ENCODE measurements at places on chromosomes 16 and 17. TPM values are rescaled to one million over a fixed set of nuclear protein-coding genes. Genes with fewer than 3 reads are reported as not detected.

- peak; percentile 84 for DNase-seq
Measured at GRCh38 chr17:7437950-7438614, 1.2 kb upstream of the FGF11 start.

DNA sequence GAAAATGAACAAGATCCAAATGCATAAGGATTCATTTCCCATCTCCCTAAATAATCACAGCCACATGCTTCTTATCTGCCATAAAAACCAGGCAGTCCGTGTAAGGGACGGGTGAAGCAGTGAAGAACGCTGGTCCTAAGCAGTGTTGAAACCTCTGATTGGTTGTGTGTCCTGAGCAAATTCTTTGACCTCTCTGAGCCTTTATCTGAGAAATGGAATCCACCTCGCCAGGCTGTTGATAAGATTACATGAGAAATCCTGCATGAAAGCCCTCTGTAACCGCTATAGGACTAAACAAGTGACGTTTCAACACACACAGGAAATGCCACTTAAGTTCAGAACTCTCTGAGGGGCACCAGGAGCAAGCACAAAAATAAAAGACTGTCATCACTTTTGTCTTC lies 26.8 kb downstream of the GAS7 start:
- no peak for DNase-seq

- no peak for DNase-seq
Measured at GRCh38 chr16:81003610-81004460, 2.9 kb downstream of the CMC2 start.

GSG1L gene
- 10.5 TPM for total RNA-seq

DNA sequence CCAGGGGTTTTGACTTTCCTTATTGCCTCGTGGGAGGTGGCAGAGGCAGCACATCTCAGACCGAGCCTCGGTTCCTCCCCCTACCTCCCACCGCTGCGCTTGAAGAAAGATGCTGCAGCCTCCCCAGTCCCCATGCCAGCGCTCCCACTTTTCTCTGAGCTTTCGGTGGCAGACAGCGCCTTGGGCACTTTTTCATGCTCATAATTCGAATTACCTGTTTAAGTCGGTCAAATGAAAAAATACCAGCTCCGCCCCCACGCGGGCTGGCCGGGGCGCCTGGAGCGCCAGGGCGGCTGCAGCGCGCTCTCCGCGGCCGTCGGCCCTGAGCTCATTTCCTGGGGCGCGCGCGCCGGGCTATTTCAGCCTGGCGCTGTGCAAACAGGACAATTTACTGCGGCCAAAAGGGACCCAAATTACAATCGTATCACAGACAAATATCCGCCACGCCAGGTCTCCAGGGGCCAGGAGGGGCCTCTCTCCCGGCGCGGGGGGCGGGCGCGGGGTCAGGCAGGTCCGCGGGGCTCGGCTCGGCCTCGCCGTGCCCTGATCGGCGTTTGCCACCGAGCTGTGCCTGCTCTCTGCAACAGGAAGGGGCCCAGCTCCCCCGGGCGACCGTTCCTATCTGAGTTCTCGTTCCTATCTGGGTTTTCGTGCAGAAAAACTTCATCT lies 45.0 kb downstream of the SOST start:
- DNase-seq = peak; percentile 55

GRCh38 chr16:66026211-66026610 lies 340.3 kb upstream of the CDH5 start:
- DNase-seq = no peak

ITGAD gene
- total RNA-seq = 0.24 TPM

MFAP4 gene
- total RNA-seq = 44.8 TPM

- peak; percentile 45 for DNase-seq
Measured at GRCh38 chr16:75733305-75734211, 7.3 kb upstream of the CPHXL start.

DNA sequence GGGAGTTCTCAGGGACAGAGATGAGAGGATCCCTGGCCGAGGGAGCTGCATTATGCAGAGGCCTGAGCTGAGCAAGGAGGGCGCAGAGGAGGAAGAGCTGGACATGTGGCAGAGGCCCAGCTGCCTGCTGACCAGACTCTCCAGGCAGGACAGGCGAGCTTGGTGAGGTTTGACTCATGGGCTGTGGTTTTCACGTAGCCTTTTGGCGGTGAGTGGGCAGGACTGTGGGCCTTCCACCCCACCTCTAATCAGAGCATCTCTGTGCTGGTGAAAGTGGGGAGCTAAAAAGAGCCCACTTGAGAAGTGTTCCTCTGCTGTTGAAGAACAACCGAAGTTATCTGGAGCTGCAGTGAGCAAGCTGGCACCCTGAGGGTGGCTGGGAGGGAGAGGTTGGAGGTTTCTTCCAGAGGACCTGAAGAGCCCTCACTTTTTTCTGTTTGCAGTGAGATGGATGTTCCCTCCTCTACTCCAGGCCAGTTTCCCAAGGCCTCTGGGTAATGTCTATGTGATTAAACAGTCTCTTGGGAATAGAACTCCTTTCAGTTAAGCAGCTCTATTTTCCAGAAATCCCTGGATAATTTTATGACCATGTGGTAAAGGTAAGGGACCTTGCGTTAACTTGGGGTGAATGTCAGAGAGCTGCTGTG lies 11.9 kb downstream of the EPN2 start:
- DNase-seq = peak; percentile 67

GRCh38 chr16:57426356-57426755 lies 20.8 kb downstream of the CIAPIN1 start:
- DNase-seq = no peak

DNA sequence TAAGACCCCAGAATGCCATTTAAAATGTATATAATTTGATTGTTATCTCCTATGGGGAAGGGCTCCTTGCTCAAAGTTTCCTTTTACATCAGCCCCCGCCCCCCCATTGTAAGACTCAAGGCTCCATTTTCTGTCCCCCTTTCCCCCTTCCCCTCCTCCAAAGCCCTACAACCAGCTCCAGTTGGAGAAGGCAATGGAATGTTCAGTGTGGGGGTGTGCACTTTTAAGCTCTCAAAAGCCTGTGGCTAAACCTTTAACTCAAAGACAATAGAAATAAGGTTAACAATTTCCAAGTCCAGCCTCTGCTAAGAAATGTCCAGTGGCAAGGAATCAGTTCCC lies 114.7 kb downstream of the NOG start:
- no peak for DNase-seq

EVI2A gene
- 5.9 TPM for total RNA-seq

GRCh38 chr17:81961087-81961511 lies at the start of gene NOTUM:
Gene NOTUM (minus strand): TSS chr17:81961187. CDS start chr17:81960909, 278 bp downstream.
- no peak for DNase-seq

DNA sequence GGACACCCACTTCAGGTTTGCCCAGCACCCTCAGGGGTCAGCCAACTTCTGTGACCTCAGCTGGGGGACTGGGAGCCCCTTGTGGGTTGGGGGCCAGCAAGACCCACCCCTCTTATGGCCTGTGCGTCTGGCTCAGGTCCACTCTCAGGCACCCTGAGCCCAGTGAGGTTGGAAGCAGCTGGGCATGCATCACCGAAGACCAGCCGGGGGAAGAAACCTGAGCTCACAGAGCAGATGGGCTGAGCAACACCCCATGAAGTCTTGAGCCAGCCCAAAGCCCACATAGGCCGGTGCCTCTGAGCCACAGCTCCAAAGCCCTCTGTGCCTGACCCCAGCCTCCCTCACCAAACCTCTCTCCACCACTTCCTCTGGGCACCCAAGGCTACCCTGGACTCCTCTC lies 166.7 kb downstream of the RBFOX3 start:
- DNase-seq = no peak

DNAAF8 gene
- 0.52 TPM for total RNA-seq

GRCh38 chr17:60089096-60089806 lies 10.5 kb upstream of the HEATR6 start:
- no peak for DNase-seq

- no peak for DNase-seq
Measured at GRCh38 chr17:37081287-37081686, 132.5 kb downstream of the AATF start.

DNA sequence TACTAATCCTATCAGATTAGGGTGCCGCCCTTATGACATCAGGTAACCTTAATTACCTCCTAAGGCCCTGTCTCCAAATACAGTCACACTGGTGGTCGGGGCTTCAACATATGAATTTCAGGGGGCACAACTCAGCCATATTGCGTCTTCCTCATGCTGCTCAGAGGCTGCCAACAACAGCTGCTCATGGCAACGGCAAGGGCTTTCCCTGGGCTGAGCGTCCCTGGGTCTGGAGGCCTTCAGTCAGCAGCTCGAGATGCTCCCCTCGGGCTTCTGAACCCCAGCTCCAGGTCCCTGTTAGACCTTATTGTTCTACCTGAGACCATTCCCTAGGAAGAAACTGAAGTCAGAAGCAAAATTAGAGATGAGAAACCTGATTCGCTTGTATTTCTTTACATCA lies 157.2 kb downstream of the TMEM132E start:
- no peak for DNase-seq

STRADA gene
- 21.2 TPM for total RNA-seq

DNA sequence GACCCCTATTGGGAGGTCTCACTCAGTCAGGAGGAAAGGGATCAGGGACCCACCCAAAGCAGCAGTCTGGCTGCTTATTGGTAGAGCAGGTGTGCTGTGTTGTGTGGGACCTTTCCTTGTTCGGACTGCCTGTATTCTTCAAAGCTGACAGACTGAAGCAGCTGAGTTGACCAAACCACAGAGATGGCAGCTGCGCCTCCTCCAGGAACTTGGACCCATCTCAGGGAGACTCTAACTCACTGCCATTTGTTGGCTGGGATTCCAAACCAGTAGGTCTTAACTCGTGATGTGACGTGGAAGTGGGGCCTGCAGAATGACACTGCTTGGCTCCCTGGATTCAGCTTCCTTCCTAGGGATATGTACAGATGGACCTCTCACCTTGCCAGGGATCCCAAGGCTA lies 9.6 kb upstream of the UQCRC2 start:
- DNase-seq = no peak

DNA sequence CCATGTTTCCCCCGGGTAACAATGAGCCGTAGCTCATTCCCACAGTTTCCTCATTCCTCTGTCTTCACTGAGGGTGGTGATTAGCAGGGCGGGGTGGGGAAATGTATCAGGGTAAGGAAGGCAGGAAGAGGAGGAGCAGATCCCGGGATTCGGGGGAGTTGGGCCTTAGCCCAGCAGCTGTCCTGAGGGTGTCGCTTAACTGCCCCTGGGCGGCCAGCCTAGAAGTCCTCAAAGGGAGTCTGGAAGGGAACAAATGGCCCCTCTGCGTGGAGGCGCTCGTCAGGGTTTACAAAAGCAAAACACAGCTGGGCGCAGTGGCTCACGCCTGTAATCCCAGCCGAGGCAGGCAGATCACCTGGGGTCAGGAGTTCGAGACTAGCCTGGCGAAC lies 14.3 kb downstream of the MLYCD start:
- peak; percentile 78 for DNase-seq
